Activated T-cell treated with anti-CD3 and anti-CD28 coated beads, Interleukin-2, amount 50 U/mL, for 4 hours (primary cell): ENCODE measurements at places on chromosomes 1 and 21.

DNA sequence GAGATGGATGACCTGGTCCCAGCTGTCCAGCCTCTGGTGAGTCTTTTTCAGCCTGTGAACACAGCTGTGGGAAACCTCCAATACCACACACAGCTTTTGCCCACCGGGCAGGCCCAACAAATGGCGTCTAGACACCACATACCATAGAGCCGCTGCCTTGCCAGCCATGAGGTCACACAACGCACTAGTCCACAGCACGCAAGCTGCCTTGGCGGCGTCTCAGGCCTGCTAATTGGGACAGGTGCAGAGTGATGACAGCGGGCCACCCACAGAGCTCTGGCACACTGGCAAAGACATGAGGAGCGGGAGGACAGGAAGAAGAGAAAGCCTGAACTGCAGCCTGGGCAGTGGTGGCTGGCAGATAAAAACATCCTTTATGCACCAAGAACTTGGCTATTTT lies 125.5 kb downstream of the ADAMTS1 start:
- no peak for DNase-seq

DNA sequence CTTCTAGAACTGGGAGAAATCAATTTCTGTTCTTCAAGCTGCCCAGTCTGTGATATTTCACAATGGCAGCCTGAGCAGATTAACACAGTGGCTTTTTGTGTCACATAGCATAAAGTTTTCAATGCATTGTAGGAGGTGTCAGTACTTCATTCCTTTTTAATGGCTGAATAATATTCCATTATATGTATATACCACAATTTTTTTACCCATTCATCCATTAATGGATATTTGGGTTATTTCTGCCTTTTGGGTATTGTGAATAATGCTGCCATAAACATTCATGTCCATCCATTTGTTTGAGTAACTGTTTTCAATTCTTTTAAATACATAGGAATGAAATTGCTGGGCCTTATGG lies 191.5 kb downstream of the SETD4 start:
- no peak for DNase-seq

DNA sequence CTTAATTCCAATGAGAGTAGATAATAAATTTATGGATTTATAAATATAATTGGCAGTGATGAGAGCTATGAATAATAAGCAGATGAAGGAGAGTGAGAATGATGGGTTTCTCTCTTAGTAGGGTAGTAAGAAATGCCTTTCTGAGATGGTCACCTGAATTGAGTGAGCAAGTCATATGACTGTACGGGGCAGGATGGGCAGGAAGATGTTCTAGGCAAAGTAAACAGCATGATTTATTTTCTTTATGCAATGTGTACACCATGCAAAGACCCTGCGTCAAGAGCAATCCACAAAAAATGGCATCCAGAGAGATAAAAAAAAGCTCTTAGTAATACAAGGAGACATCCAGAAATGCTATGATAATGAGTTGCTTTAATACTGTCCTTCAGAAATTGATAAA lies 409.9 kb downstream of the HLX start:
- DNase-seq = no peak

GRCh38 chr21:32592929-32593502 lies 7.7 kb upstream of the TCP10L start:
- DNase-seq = no peak

GRCh38 chr1:29162025-29162424 lies 19.7 kb downstream of the SRSF4 start:
- no peak for DNase-seq

- no peak for DNase-seq
Measured at GRCh38 chr21:22763442-22763841, 1765.2 kb downstream of the NCAM2 start.

DNA sequence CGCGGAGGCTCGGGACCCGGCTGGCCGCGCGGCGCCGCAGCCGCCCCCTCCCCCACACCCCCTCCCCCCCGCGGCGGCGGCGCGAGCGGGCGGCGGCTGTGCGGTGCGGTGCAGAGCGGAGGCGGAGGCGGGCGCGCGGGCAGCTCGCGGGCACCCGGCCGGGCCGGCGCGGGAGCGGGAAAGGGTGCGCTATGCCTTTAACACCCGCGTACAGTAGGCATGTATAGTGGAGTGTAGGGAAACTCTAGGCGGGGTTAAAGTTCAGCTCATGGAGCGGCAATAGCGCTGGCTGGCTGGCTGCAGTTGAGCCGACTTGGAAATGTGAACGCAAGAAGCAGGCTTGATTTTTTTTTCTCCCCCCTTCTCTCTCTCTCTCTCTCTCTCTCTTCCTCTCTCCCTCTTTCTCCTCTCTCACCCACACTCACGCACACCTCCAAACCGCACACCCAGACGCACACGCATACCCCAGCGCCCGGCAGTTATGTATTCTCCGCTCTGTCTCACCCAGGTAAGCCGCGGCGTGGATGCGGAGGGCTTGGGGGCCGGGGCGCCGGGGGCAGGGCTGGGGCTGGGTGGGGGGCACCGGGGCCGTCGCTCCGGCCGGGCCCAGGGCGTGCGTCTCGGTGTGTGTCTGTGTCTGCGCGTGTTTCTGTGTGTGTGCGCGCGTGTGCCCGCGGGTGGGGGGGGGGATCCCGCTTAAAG lies at the start of gene NFIA:
Gene NFIA, plus strand, starts transcription at position 251 of the 702 bp plus-strand sequence.
- DNase-seq = peak; percentile 10

- DNase-seq = no peak
Measured at GRCh38 chr1:244647819-244648218, 5.1 kb upstream of the DESI2 start.

DNA sequence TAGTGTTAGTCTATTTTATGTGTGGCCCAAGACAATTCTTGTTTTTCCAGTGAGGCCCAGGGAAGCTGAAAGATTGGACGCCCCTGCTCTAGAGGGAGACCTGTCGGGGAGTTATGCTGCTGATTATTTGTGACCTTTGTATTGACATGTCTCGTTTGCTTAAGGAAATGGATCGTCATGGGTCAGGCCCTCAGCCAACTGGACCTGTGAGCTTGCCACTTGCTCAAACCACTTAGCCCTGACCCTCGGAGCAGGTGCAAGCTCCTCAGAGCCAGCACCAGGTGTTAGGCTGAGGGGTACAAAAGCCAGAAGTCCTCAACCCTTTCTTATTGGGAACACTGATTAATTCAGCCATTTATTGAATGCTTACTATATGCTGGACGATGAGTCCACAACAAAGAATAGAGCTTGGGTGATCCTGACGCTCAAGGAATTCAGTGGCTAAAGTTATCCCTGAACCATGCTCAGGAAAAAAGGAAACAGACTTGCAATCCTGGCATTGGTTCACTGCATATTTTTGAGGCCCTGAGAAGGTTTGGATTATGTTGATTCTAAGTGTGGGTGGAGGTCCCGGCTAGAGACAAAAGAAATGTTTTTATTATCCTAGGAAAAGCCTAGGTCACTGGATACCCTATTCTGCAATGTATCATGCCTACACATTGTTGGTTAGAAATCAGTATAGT lies 19.0 kb downstream of the TGFB2 start:
- no peak for DNase-seq

- no peak for DNase-seq
Measured at GRCh38 chr1:72283022-72283306, 625 bp upstream of the NEGR1 start.

GRCh38 chr1:195765099-195765498 lies 843.1 kb downstream of the KCNT2 start:
- DNase-seq = no peak

DNA sequence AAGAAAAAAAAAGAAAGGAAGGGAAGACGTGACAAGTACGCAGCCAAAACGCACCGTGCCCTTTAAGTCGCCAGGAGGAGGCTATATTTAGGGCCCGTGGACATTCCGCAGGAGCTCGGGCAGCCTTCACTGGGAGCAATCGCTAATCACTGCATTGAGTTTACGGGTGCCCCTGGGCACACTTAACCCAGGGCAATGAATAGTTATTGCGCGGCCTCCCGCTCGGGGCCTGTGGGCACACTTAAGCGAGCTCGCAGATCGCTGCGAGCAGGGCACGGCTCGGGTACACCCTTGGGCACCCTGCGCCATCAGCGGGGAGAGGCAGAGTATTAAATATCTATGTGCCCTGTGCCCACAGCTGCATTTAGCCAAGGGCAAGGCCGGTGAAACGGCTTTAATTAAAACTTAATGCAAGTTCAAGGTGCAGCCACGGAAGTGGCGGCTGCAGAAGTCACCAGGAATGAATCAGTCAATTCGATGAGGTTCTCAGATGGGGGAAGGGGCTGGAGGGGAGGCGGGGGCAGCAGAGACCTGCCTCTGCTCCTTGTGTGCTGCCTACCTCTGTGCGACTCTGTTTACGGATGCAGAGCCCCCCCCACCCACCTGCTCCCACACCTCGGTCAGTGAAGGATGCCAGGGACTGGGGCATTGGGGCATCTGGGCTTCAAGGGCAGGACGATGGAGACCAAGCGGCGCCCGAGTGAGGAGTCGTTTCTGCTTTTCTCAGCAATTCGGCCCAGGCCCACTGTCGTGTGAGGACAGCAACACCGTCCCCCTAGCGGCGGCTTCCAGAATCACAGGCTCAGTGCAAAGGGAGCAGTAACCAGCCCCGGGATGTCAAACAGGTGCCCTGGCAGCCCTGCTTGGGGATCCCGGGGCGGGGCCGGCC lies 51.8 kb upstream of the TARDBP start:
- peak; percentile 79 for DNase-seq

GRCh38 chr1:77539519-77540142 lies 142.8 kb downstream of the ZZZ3 start:
- DNase-seq = no peak

GRCh38 chr1:230122366-230123279 lies 55.6 kb downstream of the GALNT2 start:
- DNase-seq = no peak

GRCh38 chr21:31234936-31235335 lies 109.1 kb downstream of the TIAM1 start:
- no peak for DNase-seq

- no peak for DNase-seq
Measured at GRCh38 chr1:42974767-42975437, 16.2 kb upstream of the SLC2A1 start.

GRCh38 chr1:226979517-226980121 lies 39.5 kb downstream of the COQ8A start:
- DNase-seq = no peak

DNA sequence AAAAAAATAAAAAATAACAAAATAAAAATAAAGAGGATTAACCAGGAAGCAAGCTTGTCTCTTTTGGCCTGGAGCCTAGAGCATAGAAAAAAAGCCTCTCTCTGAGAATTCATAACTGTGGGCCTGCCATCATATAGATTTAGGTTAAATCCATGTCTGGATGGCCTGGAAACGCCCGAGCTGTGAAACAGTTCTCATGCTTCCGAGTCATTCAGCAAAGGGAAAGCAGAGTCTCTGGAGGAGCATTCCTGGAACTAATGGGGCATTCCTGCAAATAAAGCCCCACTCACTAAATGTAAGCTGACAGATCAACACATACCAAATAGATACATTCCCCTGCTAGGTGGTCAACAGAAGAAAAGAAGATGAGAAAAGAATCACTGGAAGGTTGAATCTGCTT lies 75.8 kb upstream of the GNG4 start:
- no peak for DNase-seq

- no peak for DNase-seq
Measured at GRCh38 chr1:199978408-199978940, 49.0 kb upstream of the NR5A2 start.

DNA sequence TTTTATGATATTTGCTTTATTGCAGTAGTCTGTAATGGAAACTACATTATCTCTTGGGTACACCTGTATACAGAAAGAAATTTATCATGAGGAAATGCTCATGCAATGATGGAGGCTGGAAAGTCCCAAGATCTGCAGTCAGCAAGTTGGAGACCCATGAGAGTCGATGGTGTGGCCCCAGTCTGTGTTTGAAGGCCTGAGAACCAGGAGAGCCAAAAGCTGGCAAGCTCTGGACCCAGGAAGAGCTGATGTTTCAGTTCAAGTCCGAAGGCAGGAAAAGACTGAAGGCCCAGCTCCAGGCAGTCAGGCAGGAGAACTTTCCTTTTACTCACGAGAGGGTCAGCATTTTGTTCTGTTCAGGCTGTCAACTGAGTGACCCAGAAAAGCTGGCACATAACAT lies 42.2 kb downstream of the B3GALT5 start:
- no peak for DNase-seq

DNA sequence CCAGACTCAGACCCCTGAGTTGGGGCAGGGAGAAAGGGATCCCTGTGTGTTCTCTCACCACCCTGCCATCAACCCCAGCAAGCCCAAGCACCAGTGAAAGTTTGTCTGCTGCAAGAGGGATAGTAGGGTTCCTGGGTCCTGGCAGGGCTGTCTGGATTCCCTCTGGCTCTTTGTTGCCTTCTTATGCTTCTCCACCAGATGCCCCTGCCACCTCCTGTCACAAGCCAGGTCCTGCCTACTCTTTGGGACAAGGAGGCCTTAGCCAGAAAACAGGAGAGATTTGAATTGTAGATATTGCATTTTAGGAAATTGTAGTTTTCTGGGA lies 21.7 kb downstream of the UBE2T start:
- DNase-seq = no peak

GRCh38 chr1:245124644-245125043 lies 30.1 kb upstream of the KIF26B start:
- no peak for DNase-seq

- DNase-seq = no peak
Measured at GRCh38 chr1:16644193-16644481, 22.6 kb downstream of the RNU1-3 start.

- no peak for DNase-seq
Measured at GRCh38 chr1:114342376-114342775, 168.6 kb downstream of the TRIM33 start.

GRCh38 chr1:8584316-8584715 lies 233.1 kb downstream of the RERE start:
- DNase-seq = no peak

DNA sequence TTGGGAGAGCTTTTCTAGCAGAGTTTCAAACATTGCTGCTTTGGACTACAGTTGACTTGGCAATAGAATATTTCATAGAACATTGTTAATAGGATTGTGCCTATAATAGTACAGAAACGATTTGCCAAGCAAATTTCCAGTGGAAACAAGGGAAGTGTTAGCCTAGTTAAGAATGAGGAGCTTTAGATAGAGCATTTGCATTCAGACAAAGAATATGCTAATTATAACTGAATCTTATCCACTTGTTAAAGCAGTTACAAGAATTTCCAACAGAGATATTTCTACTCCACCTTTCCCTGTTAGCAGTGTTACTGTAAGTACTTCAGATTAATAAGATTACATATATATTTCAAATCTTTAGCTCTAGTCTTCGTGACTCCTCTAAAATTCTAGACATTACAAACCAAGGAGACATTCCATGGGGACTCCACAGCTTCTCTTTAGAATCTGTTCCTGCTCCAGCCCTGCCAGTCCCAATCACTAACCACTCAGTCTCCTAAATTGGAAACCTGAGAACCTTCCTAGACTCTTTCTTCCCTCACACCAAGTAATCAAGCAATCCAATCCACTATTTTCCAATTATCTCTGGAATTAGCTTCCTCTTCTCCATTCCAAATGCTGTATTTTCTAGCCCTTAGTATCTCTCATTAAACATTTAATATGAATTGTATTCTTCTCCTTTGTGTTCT lies 141.8 kb upstream of the PBX1 start:
- DNase-seq = no peak

DNA sequence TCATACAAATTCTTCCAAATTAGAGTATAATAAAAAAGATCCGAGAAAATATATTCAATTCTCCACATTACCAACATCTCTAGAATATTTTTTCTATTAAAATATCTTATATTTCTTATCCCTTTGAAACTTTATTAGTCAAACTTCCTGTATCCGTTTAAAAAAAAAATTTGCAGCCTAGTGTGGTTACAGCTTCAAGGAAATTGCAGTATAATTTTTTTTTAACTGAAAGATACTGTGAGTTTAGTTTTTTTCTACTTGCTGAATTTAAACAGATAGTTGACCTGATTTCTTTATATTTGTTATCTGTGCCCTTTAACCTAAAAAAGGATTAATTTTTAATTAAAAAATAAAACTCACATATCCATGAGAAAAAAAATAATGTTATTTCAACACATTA lies 1.5 kb downstream of the RGS18 start:
- no peak for DNase-seq
